ENCODE measurements at places on chromosomes 13 and 19.
A peak's percentile ranks its signal among the peaks of the same experiment; 100 is the strongest.

GRCh38 chr19:1851654-1852580, 3.6 kb upstream of the REXO1 start:
- no peak for DNase-seq

DNA sequence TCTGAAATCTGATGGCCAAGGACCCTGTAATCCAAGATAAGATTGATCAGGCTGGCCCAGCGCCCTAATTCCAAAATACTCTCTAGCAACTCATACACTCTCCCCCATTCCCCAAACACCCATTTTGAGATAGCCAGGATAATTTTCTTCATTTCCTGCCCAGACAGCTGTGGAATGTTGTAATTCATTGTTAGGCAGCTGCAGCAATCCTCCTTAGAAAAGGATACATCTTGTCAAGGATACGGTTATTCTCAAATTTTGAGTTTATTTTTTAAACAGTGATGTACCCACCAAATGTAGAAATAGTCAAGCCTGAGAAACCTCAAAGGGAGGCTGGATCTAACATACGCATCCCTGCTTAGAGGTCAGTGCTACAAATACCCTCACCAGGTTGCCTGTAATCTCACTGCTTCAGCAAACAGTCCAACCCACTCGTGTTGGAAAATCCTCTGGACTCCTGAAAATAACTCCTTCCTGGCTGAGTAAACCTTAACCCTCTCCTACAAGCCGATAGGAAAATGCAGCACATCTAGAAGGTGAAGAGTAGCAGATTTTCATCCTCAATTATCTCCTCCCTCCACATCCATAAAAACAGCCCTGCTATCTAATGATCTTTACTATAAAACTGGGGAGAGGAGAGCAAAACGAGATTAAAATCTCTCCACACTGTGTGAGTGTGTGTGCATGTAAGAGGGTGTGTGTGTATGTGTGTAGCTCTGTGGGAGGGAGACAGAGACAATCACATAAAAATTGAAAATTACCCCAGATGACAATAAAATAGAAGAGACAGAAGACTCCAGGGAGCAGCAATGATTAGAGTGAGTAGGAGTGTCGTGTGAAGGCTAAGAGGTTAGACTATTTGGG, 683.1 kb downstream of the DIAPH3 start:
- DNase-seq: no peak

DNA sequence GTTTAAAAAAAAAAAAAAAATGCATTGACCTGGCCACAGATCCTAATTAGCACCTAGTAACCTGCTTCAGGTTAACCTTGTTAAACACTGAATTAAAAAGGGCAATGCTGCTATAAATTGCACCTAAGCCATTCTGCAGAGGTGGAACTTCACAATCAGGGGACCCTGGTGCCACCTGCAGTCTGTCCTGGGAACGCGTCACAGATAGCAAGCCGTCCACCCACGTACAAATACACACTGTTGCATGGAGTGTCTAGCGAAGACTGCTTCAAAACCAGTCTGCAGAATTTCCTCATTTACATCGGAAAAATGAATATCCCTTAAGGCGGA, 169.3 kb downstream of the COL4A1 start:
- no peak for DNase-seq

- DNase-seq: no peak
Measured at GRCh38 chr13:58592786-58593185, 961.2 kb downstream of the PCDH17 start.

DNA sequence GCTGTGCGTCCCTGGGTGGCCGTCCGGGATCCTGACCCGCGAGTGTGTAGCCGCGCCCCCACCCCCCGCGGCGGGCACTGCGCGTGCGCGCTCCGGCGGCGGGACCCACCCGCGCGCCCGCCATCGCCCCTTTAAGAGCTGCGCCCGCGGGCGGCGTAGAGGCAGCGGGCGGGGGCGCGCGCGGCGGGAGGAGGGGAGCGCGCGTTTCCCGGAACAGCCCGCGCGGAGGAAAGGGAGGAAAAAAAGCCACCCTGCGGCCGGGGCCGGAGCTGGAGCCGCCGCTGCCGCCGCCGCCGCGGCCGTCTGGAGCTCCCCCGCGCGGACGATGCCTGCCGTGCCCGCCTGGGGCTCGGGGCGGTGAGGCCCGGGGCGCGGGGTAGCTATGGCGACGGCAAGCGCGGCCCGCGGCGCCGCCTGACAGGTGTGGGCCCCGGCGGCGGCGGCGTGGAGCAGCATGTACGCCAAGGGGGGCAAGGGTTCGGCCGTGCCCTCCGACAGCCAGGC, at the start of gene SSBP4:
TSS of gene SSBP4 (plus strand) at position 204 of the 504 bp plus-strand sequence. CDS start at position 455, 251 bp downstream.
- DNase-seq: peak; percentile 86

Measured in fibroblast of skin of right quadriceps (primary cell).